ENCODE measurements at places on chromosomes 5 and 9. TPM values are rescaled to one million over a fixed set of nuclear protein-coding genes. Genes with fewer than 3 reads are reported as not detected.

OBP2B gene
- total RNA-seq: not detected

LIFR gene
- not detected for total RNA-seq

TAS2R1 gene
- not detected for total RNA-seq

SETX gene
- total RNA-seq: 56.4 TPM

MCTP1 gene
- 2.0 TPM for total RNA-seq

TRIM36 gene
- not detected for total RNA-seq

CDK5RAP2 gene
- total RNA-seq: 68.1 TPM

SMIM33 gene
- 0.32 TPM for total RNA-seq

ADAMTS12 gene
- total RNA-seq: not detected

C5orf34 gene
- total RNA-seq: 1.6 TPM

SAXO1 gene
- not detected for total RNA-seq

TLX3 gene
- total RNA-seq: not detected

F2RL2 gene
- total RNA-seq: not detected

CDH9 gene
- not detected for total RNA-seq

LCN15 gene
- total RNA-seq: not detected
